Endothelial cell (in vitro differentiated cells): ENCODE measurements at places on chromosomes 1 and 21. TPM values are rescaled to one million over a fixed set of nuclear protein-coding genes. Genes with fewer than 3 reads are reported as not detected.

Gene SEC16B
- 0.49 TPM for total RNA-seq

Gene LCE3D
- not detected for total RNA-seq

Gene HMCN1
- 22.2 TPM for total RNA-seq

DNA sequence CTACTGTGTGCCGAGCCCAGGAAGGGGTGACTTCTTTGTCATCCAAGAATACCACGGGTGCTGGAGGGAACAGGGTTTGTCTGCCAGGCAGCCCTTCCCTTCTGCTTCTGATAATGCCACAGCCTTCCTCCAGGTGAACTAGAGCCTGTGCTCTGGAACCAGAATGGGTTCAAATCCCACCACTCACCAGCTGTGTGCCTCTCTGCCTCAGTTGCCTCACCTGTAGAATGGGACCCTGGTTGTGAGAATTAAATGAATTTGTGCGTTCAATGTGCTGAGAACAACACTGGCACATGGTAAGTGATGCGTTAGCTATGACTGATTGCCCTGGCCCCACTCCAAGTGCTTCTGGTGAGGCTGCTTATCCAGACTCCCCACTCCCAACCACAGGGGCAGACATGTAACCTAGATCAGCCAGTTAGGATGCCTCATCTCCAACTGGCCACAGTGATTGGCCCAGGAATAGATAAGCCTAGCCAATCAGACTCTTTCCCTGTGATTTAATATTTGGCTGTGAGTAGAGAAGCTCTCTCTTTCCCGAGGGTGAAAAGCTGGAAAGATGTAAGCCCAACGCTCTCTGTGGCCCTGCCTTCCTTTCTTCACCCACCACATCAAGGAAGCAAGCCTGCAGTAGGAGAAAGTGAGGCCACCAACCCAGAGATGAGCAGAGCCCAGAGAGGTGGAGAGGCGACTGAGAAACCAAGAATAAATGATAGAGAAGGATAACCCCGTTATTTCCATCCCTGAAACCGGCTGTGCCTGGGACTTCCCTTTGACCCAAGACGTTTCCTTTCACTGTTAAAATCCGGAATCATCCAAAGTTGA lies 20.8 kb upstream of the LAPTM5 start:
- DNase-seq: no peak

Gene NOS1AP
- 19.8 TPM for total RNA-seq

DNA sequence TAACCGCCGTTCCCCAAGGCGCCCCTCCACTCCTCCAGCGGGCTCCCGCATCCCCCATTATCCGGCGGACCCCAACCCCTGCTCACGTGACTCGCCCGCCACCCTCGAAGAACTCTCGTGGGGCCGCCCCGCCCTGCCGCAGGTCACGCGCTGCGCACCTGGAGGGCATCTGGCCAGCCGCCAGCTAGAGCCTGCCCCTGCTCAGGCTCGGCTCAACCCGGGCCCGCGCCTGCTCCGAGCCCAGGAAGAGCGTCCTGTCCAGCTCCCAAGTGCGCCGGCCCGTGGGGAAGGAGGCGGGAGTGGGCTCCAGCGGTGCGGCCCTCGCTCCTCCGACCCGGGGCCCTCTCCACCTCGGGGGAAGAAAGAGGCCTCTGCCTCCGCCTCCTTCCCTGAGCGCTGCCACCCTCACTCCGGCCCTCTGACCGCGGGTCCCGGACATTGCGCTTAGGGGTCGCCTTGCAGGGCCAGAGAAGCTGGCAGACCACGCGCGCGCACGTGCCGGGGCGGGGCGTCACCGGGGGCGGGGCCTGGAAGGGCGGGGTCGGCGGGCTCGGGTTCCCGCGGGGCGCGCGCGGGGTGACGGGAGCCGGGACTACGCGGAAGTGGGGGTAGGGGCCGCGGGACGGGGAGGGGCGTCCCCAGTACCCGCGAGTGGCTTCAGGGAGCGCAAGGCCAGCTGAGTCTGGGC lies 28.4 kb downstream of the HMGN2 start:
- DNase-seq: peak; percentile 83

DNA sequence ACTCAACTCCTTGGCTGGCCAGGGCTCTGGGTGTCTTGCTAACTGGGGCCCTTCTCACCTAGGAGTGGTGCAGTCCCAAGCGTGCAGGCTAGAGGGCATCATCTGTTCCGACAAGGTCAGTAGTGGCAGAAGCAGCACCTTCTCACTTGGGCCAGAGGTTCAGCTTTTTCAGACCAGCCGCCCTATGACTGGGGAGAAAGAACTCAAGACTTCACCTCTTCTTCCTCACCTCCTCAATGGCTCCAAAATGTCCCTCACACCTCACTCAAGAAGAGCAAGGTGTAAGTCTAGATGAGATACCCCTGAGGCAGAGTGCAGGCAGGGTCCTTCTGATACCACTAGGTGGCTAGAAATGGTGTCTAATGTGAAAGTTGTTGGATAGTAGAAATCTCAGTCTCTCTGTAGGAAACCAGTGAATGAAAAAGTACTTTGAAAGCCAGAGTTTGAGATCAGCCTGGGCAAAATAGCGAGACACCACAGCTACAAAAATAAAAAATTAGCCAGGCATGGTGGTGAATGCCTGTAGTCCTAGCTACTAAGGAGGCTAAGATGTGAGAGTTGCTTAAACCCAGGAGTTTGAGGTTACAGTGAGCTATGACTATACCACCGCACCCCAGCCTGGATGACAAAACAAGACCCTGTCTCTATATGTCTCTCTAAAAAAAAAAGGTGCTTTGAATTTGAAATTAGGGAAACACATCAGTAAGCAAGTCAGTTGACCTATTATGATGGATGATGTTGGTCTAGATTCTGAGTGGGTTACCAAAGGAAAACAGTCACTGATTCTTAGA lies 8.6 kb upstream of the IL20 start:
- no peak for DNase-seq

DNA sequence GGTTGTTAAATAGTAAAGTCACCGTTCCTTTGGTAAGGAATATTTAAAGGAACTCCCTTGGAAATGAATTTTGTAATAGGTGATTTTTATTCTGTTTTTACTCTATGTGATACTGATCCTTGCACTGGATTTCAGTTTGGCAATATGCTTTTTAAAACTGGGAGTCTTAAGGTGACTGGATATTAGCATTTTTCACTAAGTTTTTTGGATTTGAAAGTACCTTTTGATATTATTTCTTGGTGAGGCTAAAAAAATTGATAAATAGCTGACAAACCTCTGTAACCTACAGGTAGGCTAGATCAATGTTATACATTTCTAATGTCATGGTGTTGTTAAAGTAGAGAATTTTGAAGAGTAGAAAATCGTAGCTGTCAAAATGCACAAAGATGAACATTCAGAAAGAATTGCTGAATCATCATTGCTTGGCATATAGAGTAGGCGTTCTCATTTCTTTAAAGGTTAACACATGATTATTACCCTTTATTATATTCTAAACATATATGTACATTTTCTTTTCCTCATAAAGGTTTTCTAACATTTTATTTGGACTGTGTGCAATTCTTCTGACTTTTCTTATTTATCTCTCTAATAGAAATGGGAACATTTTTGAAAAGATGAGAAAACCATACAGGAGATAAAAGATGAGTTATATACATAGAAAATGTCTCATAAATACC lies 1.5 kb upstream of the DNAJB4 start:
- DNase-seq: no peak

Gene PLEKHM2
- 82.3 TPM for total RNA-seq

DNA sequence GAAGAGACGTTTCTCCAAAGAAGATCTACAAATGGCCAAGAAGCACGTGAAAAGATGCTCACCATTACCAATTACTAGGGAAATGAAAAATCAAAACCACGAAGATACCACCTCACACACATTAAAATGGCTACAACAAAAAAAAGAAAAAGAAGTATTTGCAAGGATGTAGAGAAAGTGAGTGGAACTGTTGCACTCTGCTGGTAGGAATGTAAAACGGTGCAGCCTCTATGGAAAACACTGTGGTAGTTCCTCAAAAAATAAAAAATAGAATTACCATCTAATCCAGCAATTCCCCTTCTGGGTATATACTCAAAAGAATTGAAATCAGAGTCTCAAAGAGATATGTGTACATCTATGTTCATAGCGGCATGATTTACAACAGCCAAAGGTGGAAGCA lies 115.4 kb upstream of the EDN2 start:
- no peak for DNase-seq

- DNase-seq: no peak
Measured at GRCh38 chr1:178740924-178741323, 15.9 kb downstream of the RALGPS2 start.

Gene PSMG1
- 36.8 TPM for total RNA-seq

DNA sequence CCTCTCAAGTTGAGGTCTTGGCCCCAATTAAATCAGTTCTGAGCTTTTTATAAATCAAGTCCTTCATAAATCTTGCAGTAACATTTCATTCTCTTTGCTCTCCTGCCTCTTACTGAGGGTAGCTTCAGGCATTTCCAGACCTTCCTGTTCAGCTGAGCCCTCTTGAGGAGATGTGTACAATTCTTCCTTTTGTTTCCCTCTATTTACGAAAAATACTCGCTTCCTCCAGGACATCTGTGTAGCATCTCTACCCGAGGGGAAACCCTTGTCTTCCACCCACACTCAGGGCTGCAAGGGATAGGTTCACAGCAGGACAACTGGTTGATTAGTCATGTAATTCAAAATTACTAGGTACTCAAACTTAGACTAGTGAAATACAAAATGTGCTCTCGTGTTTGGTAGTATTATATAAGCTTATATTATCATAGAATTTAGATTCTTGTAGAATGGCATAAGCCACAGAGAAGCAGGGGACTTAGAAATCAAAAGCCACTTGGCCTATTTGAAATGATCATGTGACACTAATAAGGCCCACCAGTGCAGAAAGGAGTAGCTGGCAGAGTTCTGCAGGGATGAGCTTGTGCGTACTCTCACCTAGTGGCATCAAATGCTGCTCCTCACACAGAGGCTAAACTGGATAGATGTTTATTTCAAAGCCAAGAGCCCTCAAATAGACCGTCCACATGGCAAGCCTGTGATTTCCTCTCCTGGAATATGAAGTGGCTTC lies 126.7 kb downstream of the GDAP2 start:
- DNase-seq: no peak

Gene FAAH
- 2.7 TPM for total RNA-seq

Gene NBPF14
- total RNA-seq: 5.4 TPM
